ENCODE measurements at places on chromosomes 2 and 18.

DNA sequence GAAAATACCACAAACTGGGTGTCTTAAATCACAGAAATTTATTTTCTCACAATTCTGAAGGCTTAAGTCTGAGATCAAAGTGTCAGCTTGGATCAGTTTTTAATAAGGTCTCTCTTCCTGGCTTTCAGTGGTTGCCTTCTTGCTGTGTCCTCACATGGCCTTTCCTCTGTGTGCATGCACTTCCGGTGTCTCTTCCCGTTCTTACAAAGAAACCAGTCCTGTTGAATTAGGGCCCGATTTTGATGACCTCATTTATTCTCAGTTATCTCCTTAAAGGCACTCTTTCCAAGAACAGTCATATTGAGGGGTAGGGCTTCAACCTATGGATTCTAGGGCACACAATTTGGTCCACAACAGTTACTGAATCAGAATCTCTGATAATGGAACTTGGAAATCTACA lies 5.4 kb upstream of the XIRP2 start:
- no peak for DNase-seq

GRCh38 chr2:230600285-230600684 lies 112.4 kb upstream of the CAB39 start:
- no peak for DNase-seq

DNA sequence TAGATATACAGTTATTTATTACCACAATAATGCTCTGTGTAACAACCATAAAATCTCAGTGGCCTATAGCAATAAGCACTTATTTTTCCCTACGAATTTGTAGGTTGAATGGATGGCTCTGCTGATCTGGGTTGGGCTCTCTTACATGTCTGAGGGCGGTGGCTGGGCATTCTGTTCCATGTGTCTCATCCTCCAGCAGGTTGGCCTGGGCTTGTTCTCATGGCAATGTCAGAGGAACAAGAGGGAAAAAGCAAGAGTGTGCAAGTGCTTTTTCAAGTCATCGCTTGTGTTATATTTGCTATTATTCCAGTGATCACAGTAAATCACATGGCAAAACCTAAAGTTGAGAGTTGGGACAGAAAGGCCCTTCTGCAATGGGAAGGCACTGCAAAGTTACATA lies 30.4 kb upstream of the MYO3B start:
- no peak for DNase-seq

- DNase-seq: no peak
Observed at GRCh38 chr18:43486462-43486861, 209.2 kb upstream of the SYT4 start.

DNA sequence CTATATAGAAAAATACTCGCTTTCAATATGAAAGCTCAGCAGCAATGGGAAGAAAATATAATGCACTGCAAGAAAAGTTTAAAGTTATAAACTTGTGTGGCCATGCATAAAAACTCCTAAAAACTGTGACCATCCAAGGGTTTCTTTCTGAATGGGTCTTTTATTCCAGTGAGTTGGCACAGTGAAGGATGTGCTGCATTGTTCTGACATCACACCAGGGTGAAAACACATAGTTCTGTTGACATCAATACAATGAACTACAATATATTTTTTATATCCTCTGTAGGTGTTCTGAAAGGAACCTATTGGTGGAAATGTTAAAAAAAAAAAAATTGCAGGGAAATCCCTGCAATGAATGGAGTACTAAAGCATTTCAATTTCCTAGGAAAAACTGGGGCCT lies 80.2 kb downstream of the CDH20 start:
- DNase-seq: no peak

- no peak for DNase-seq
Observed at GRCh38 chr2:237924164-237924534, 42.7 kb upstream of the UBE2F start.

DNA sequence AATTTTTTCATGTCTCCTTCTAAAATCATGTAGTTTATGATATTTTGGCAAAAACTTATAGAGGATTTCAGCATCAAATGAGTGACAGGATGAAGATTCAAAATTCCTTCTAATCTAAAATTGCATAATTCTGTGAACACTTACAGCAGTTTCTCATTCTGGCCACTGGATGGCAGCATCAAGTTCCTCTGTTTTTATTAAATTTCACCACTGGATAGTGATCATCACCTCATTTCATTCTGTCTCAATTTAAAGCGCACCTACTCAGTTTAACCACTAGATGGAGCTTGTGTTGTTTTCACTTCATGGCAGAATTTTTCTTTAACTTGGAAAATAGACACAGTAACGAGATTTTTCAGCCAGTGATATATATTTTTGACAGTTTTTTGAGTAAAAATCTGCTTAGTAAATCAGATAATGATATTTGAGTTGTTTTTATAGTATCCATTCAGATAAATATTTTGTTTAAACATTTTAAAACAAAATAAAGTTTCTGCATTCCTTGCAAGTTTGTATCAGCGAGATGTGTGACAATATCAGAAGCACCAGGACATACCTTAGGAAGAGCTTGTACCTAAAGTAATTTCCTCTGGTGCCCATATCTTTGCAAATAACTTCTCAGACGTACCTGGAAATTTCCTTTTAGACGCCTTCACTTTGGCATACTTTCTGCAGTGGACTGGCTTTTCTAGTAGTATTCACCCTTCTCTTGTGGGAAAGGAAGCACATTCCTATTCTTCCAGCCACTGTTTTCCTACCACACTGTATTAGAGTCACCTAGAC lies 94.7 kb upstream of the ARHGAP15 start:
- DNase-seq: peak; percentile 73

- DNase-seq: no peak
Observed at GRCh38 chr2:22579341-22579740, 805.6 kb upstream of the KLHL29 start.

DNA sequence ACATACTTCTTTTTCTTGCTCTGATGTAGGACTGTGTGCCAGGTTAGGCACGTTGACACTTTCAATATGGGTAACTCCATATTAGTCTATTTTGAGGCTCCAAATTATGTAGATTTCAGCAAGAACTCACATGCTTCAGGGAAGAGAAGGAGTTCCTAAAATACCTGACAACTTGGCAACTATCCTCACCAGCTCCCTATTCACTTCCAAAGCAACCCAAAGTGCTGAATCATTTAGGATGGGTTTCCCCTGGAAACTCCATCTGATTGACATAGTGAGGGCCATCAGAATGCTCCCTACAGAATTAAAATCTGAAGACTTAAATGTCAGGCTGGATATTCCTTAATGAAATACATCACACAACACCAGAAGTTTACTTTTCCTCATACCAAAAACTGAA lies 32.5 kb upstream of the NFU1 start:
- DNase-seq: no peak

GRCh38 chr2:71783815-71784214 lies 330.5 kb downstream of the DYSF start:
- DNase-seq: no peak

DNA sequence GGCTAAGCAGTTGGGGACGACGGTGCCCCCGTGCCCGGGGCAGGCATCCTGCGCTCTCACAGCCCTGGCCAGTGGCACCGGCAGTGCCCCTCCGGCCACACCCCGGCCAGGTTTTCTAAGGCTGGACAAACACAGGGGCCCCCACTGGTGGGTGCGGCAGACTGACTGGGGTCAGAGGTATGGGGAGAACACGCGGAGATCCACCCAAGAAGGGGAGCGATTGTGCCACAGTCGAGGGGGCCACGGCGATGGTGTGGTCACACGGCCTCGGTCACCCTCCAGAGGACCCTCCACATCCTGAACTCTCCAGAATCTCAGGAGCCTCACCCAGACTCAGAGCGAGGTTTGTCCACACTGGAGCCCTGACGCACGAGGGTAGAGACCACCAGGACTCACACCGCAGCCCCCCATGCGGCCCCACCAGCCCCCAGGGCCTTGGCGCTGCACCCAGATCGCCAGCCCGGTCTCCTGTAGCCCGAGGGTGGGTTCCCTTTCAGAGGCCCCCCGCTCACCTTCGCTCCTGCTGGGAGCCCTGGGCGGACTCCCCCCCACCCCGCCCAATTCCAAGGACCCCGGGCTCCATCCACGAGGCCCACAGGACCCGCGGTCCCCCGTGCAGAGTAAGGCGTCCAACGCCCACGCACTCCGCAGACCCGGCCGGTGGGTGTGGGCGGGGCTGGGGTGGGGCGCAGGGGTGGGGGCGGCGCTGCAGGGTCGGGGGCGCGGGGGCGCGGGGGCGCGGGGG lies 15.2 kb downstream of the PDCD1 start:
- no peak for DNase-seq
